ENCODE measurements at places on chromosomes 16 and 17.

- DNase-seq: no peak
Measured at GRCh38 chr17:75570772-75571171, 16.8 kb upstream of the MYO15B start.

- DNase-seq: no peak
Measured at GRCh38 chr16:1221628-1222552, 3.2 kb downstream of the TPSG1 start.

- no peak for DNase-seq
Measured at GRCh38 chr16:55499281-55499680, 9.6 kb upstream of the LPCAT2 start.

- DNase-seq: no peak
Measured at GRCh38 chr17:66807182-66807581, 27.7 kb upstream of the CACNG5 start.

DNA sequence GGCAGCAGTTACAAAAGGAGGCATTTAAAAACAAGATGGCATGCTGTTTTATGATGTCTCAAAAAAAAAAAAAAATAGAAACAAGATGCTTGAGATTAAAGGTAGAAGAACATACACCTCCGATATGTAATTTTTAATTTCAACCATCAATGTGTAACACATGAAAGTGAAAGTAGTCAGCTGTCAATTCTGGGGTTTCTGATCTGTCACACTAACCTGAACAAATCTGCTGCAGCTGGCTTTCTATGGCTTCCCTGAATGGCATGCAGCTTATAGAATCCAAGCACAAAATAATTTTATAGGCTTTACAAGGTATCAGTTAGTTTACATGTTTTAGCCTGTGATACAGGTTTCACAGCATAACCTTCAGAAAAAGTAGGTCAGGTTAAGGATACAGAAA is 13.5 kb downstream of the GLYR1 start:
- no peak for DNase-seq

GRCh38 chr17:82804442-82805191 is 35.2 kb downstream of the ZNF750 start:
- DNase-seq: no peak

- peak; percentile 88 for DNase-seq
Measured at GRCh38 chr16:6643080-6643686, 689.5 kb upstream of the RBFOX1 start.

- no peak for DNase-seq
Measured at GRCh38 chr16:20089246-20089965, 15.7 kb upstream of the GPR139 start.

DNA sequence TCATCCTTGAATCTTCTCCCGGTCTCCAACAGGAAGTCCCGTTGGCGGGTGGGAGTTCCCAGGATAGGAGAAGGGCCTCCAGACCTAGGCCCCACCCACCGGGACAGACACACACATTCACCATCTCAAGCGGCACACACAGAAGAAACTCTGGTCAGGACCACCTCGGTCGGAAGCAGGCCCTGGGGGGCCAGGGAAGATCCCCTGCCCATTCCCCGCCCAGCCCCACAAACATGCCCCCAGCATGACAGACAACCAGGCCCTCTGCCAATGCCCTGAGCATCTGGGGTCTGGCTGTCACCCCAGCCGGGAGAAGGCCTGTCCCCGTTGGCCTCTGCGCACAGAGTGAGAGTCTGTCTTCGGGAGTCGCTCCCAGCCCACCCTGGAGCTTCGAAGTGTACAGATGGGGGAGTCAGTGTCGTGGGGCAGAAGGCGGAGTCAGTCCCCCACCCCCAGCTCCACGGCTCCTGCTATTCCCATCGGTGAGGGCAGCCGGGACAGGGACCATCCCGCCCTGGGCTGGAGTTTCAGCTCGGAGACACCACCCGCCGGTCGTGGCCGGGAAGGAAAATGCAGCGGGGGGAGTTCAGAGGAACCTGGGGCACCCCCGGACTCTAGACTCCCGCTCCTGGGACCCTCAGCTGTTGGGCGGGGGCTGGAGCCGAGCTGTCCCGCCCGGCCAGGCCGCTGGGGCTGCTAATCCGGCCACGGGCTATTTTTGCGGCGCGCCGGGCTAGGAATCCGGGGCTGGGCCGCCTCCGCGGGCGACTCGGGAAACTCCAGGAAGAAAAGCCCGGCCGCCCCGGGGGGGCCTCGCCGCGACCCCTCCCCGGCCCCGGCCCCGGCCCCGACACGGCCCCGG is 660 bp downstream of the RHBDF1 start:
- peak; percentile 95 for DNase-seq

GRCh38 chr17:17395246-17395802 is 81.5 kb upstream of the MED9 start:
- DNase-seq: peak; percentile 36

DNA sequence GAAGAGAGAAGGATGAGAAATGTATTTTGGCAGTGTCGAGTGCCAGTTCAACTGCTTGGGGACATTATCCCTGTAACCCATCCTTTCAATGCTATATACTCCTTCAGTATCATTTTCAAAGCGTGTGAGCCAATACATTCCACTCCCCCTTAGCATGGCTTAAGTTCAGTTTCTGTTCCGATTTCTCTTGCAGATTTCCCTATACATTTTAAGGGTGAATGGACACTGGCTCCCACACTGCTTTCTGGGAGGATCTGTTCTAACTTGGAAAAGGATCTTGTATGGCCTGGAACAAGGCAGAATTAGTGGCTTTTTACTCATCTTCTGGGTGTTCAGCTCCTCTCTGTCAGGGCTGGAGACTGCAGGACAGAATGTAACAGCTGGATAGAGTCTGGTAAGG is 333.8 kb downstream of the HAPSTR1 start:
- no peak for DNase-seq

DNA sequence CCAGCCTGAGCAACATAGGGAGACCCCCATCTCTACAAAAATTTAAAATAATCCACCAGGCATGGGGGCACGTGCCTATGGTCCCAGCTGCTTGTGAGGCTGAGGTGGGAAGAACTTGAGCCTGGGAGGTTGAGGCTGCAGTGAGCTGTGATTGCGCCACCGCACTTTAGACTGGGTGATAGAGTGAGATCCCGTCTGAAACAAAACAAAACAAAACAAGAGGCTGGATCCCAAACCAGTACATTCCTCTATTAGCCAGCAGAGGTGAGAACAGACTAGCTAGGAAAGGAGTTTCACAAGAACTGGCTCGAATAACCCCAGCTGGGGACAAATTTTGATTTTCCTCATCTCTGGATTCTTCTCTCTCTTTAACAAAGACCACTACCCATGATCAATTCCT is 366.7 kb upstream of the ZFHX3 start:
- DNase-seq: no peak

- peak; percentile 86 for DNase-seq
Measured at GRCh38 chr16:21952040-21952792, 945 bp upstream of the UQCRC2 start.

DNA sequence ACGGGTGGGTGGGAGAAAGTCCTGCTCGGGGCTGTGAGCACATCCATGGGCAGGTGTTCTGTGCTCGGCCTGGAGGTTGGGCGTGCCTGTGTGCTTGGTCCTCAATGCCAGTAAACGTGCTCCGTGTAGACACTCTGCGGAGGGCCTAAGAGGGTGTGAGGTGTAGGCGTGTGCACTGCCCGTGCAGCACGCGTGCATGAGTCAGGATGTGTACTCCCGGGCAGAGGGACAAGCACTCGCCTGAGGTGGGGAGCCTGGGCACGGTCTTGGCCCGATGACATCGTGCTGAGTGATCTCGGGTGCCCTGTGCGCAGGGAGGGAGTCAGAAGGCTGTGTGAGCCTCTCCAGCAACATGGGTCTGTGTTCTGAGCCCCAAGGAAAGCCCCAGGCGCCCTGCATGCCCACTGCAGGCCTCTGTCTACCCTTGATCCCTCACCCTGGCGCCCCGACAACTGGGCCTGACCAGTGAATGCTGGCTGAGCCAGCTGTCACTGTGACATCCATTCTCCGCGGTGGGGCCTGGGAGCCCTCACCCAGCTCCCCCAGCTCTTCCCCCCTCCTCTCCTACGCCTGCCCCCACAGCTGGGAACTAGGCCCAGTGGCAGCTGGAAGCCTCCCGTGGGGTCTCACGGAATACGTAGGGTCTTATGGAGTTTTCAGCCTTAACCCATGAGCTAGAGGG is 23.5 kb upstream of the NXPH3 start:
- peak; percentile 50 for DNase-seq

Data from endodermal cell (in vitro differentiated cells).